Mesothelial cell of epicardium (in vitro differentiated cells): ENCODE measurements at places on chromosomes 2 and 18.

GRCh38 chr2:174868878-174869277 lies 104.6 kb upstream of the CHRNA1 start:
- no peak for DNase-seq

DNA sequence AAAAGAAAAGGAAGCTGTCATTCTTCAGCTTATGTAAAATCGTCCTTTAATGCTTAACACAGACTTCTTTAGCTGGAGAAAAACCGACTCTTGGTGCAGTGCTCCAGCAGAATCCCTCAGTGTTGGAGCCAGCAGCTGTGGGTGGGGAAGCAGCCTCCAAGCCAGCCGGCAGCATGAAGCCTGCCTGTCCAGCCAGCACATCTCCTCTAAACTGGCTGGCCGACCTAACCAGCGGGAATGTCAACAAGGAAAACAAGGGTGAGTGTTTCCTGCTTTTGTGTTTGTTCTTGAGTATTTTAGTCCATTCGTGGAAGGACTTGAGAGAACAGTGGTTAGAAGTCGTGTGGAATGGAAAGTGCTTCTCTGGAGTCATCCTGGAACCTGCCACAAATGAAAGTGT lies 38.9 kb downstream of the KDM3A start:
- DNase-seq, result no peak

DNA sequence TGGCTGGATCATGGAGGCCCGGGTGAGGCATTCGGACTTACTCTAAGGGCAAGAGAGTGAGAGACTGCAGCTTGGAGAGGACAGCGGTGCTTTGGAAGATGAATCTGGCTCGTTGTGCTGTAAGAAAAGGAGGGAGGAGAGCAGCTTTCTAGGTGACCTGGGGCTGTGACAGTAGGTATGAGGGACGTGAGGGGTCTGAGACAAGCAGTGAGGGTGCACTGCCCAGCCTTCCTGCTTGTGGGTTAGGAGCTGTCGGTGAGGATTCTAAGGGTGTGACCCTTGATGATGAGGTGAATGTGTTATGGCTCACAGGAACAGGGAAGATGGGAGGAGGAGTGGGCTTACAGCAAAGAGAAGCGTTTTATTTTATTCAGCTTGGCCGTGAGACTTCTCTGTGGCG lies 27.1 kb upstream of the RHOB start:
- no peak for DNase-seq

DNA sequence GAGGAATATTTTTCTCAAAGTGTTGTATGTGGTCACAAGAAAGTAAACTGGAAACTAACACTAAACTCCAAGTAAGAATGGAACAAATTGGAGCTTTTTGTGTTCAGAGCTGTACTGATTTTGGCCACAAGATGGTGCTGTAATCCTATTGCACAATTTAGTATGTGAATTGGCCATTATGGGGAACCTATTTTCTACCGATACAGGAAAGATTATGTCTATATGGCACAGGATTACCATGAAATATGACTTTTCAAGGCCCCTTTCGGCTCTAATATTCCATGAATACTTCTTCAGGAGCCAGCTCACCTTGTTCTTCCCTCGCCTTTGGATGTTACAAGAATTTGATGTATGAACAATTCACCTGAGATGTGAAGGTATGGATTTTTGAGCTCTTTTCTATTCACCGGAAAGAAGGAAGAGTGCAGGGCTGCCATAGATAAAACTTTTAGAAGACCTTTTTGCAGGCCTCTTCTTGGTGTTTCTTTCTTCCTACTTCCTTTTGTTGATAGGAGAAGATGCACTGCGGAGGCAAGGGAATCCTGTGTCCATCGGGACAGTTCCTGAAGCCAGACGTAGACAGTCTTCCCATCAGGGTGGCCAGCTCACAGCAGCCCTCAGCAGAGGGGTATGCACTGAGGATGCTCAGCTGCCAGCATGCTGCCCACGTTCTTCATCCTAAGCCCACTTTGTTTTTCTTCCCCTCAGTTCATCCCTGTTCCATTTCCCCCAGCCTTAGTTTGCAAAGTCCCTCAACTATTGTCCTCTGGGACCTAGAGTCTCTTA lies 13.3 kb downstream of the MRPL44 start:
- DNase-seq, result peak; percentile 61

GRCh38 chr18:79156327-79156726 lies 87.1 kb downstream of the ATP9B start:
- no peak for DNase-seq

GRCh38 chr2:76197842-76198448 lies 487.2 kb upstream of the GCFC2 start:
- DNase-seq, result peak; percentile 76

- DNase-seq, result peak; percentile 23
These were observed 1.3 kb upstream of the LRP2 start for GRCh38 chr2:169363560-169364150.

DNA sequence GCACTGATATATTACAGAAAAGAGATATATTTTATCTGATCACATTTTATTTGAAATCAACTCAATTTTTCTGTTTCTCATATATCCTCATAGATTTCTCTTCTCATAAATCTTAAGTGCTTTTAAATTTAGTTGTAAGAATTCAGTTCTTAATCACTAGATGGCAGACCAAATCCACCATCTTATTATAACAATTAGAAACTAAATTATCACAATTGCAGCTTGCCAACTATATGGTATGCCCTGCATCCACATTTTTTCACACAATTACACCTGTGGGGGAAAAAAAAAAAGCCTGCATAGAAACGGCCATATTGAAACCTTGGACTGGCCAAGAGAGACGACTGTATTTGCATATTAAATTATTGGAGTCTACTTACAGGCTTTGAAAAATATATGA lies 64.4 kb downstream of the COL5A2 start:
- DNase-seq, result no peak

DNA sequence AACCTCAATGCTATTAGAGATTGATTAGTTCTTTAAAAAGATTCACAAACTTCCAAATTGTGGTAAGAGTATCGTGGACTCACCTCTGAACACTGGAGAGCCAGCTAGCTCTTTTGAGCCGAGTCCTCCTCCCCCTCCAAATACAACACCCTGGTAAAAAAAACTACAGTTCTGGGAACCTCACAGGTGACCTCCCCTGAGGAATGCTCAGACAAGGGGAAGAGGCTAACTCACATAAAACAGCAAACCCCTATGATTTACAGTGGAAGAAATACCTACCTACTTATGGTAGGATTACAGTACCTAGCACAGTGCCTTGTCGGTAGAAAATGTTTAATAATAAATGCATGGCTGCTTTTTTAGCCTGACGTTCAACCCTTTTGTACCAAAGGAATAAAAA lies 8.4 kb downstream of the ZNF24 start:
- DNase-seq, result no peak

DNA sequence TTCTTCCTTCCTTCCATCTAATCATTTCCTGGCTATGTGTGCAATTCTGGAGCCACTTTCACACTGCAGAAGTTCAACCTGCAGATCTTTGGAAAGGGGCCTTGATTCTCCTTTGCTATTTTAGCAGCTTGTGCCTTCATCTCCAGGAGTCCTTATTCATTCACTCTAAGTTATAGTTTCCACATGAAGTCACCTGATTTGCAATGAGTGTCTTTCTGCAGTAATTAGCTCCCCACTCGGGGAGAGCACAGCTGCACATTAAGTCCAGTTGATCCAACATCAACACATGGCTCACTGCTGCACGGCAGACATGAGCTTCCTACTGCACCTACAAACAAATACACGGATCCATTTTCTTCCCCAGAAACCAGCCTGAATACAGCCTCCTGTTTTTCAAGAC lies 323.1 kb upstream of the TNP1 start:
- DNase-seq, result no peak

DNA sequence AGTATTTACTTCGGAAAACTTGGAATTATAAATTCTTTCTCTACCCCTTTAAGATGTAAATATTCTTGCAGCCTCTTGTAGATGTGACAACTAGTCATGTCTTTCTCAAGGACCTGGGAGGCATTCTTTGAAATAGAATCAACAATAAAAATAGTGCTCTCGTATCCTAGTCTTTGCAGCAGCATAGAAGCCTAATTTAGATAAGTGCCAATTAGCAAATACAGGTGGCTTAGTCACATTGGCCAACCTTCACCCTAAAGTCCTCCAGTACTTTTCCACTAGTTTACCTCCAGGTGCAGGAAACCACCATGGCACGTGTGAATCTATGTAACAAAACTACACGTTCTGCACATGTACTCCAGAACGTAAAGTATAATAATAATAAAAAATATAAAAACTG lies 3.5 kb upstream of the ZSWIM2 start:
- DNase-seq, result no peak

GRCh38 chr2:7867867-7868266 lies 814.0 kb upstream of the ID2 start:
- no peak for DNase-seq

- no peak for DNase-seq
These were observed 41.7 kb downstream of the RAMP1 start for GRCh38 chr2:237900891-237901831.

- DNase-seq, result no peak
These were observed 10.7 kb downstream of the GPR17 start for GRCh38 chr2:127656569-127657231.

GRCh38 chr2:116585669-116586327 lies 1228.7 kb upstream of the DDX18 start:
- no peak for DNase-seq
